ENCODE measurements at places on chromosomes 2 and 18.

- no peak for DNase-seq
Measured at GRCh38 chr2:161118722-161119121, 41.5 kb upstream of the TANK start.

DNA sequence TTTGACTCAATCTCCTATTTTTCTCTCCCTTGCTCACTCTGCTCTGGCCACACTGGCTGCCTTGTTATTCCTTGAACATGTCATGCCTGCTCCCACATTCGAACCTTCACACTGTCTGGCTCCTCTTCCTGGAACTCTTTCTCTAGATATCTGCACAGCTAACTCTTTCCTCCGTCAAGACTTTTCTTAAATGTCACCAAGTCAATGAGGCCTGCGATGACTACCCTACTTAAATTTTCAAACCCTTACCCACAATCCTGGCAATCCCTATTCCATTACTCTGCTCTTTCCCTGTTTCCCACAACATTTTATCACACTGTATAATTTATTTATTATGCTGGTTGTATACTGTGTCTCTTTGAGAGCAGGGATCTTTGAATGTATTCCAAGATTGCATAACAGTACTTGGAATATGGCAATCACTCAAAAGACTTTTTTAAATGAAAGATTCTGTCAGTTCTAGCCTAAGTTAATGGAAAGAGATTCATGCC lies 206.2 kb downstream of the SRBD1 start:
- no peak for DNase-seq

GRCh38 chr18:34493566-34494358 lies 216.3 kb upstream of the DTNA start:
- peak; percentile 53 for DNase-seq

- DNase-seq = no peak
Measured at GRCh38 chr2:216416571-216417307, 4.5 kb downstream of the SMARCAL1 start.

- peak; percentile 30 for DNase-seq
Measured at GRCh38 chr2:226799976-226800940, 638 bp upstream of the IRS1 start.

DNA sequence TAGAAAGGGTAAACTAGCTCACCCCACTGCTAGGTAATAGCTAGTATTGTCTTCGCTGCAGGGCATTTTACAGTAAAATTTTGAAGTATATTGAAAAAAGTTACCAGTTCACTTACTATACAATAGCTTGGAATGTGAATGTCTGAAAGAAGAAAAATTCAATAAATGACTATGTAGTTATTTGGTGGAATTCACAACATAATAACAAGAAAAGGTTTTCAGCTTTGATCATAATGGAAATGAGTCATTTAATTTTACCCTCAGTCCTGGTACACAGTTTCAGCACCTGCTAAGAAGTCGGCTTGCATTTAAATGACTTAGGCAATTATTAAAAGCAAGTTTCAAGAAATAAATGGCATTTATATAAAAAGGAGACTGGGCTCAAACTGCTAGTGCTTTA lies 90.4 kb downstream of the NUP35 start:
- no peak for DNase-seq

DNA sequence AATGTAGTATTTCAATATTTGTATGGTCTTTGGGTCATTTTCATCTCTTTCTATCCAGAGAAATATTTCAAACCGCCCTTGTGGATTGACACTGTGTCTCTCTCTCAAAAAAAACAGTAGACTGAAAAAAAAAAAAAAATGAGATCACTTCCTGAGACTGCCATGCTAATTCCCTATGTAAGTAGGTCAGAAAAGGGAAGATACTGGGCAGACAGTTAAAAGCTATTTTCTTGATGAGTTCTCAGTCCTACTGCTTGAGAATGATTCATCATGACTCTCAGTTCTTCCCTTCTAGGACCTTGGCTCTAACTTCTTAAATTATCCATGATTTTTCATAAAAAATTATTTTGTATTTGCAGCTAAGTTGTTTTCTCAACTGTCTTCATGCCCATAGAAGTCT lies 672.3 kb upstream of the REG3G start:
- no peak for DNase-seq

GRCh38 chr2:157082950-157083349 lies 174.6 kb upstream of the GALNT5 start:
- DNase-seq = no peak

- DNase-seq = no peak
Measured at GRCh38 chr2:102768892-102769291, 7.1 kb downstream of the TMEM182 start.

DNA sequence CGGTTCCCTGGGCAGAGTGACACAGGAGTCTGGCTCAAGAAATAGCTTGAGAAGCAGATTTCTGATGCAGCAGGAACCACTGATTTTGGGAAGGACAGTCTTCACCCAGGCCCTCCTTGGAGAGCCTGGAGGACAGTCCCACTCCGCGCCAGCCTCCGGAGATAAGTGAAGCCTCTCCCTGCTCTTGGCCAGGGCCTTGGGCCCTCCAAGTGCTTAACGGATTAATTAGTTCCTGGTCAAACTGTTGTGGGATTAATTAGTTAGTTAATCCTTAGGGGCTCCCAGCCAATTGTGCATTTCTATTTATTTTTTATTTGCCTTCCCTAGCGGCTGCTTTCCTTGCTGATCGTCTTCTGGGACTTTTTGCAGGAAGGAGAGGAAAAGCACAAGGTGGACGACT lies 19.6 kb downstream of the CPLX4 start:
- DNase-seq = no peak

DNA sequence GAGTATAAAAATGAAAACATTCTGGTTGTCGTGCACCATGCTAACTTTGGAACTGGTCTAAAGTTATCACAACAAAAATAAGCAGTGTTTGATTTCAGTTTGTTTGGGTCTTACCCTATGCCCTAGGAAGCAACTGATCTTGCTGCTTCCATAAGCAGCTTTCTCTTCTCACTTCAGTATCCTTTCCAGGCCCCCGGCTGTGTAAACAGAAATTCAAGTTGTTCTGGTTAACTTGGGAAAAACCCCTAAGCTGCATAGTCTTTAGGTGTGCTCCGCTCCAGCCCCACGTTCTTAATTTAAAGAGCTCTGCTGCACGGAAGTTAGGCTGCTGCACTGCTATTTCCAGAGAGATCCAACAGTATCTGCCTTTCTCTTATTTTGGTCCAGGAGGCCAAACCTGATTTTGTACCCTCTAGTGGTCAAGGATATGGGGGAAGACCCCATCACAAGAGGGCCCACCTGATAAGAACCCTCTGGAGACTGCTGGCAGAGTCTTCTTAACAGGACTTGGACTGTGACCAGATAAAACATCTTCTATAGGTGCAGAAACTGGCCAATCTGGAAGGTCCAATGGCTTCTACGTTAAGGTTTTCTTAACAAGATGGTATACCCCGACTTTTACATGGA lies 69.1 kb downstream of the FEZ2 start:
- no peak for DNase-seq
